Stimulated activated CD4-positive, alpha-beta T cell treated with anti-CD3 and anti-CD28 coated beads, Interleukin-15, amount 100 ng/mL, for 1 hour (primary cell): ENCODE measurements at places on chromosomes 1 and 21.

DNA sequence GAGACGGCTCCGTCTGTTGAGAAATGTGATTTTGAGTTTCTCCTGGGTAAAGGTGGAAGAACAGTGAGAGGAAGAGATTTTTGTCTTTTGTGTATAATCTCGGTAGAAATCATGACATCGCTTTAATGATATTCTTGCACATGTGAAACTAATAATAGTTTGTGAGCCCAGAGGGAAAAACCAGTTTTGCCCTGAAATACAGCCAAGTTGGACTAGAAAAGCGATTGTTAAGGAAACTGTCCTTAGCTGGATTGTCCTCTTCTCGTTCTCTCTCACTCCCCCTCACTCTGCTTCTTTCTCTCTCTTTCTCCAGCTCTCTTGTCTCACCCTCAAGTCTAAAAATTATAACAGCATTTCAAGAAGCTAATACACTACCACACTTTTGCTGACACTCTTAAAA lies 17.1 kb downstream of the KCNJ6 start:
- DNase-seq, result no peak

GRCh38 chr1:220914283-220915116 lies 35.3 kb downstream of the HLX start:
- DNase-seq, result no peak

DNA sequence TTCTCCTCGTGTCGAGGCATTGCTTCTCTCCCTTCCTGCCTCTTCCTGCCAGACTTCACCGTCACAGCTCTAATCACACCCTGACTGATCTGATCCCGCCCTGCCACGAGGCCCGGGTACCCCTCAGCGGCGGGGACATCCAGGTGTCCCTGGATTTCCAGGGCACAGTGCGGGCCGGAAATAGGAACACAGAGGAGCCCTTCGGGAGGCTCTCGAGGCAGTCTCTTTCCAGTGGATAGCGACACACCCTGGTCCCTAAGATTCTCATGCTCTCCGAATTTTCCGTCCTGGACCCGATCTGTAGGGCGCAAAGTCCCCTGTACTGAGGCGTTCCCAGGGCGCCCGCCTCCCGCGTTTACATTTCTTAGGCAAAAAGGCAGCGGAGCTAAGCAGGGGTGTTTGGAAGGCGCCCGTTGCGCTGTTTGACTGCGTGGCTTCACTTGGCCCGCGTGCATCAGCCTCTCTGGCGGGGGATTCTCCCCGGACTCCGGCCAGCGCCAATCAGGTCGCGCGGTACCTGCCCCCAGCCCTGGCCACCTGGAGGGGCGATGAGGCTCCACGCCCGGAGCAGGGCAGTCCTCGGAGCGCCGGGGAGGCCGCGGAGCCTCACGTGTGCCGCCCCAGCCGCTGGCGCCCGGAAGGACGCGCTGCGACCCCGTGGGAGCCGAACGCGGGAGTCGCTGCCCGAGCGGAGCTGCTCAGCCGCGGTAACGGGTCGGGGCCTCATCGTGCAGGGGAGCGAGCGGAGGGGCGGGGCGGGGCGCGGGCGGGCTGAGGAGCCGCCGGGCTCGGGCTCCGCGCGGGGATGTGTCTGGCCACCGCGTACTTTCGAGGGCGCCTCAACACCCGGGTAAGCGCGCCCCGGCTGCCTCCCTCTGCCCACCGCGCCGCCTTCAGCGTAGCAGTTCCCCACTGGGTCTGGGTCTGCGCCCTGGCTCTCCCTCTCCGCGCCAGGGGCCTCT lies at the start of gene FAM163A:
TSS of gene FAM163A (plus strand) at position 575 of the 962 bp plus-strand sequence. CDS start 69,807 bp downstream, outside the sequence.
- no peak for DNase-seq

- no peak for DNase-seq
Observed at GRCh38 chr1:225514671-225515081, 86.8 kb upstream of the LBR start.

GRCh38 chr1:54850069-54850730 lies 36.8 kb downstream of the DHCR24 start:
- DNase-seq, result no peak

- DNase-seq, result no peak
Observed at GRCh38 chr1:227356620-227357146, 38.4 kb upstream of the CDC42BPA start.

DNA sequence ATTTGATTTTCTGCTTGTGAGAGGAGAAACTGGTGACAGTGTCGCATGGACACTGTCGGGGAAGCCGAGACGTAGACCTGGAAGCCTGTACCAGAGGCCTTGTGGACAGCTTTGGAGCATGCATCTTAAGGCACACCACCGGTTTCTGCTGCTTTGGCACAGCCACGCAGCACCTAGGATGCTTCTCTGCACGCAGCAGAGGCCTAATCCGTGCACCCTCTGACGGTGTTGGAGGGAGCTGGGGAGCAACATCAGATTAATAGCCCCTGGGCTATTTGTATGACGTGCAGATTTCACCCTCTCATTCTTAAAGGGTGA lies 30.3 kb downstream of the TEX35 start:
- DNase-seq, result no peak

DNA sequence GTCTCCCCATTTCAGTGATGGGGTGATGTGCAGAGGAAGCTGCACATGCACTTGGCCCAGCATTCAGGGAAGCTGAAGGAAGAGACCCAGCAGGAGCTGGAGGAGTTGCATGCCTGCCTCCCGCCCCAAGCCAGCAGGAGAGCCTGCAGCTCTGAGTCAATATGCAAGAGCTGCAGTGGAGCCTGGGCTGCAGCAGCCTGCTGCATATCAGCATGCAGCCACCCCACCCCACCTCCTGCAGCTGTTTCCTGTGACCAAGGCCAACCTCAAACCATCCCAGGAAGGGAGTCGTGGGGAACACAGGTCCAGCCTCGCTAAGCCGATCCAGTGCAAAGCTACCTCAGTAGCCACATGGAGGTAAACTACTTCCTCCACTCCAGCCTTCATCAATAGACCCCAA lies 18.9 kb downstream of the AGT start:
- no peak for DNase-seq
